ENCODE measurements at places on chromosomes 3 and 15.

DNA sequence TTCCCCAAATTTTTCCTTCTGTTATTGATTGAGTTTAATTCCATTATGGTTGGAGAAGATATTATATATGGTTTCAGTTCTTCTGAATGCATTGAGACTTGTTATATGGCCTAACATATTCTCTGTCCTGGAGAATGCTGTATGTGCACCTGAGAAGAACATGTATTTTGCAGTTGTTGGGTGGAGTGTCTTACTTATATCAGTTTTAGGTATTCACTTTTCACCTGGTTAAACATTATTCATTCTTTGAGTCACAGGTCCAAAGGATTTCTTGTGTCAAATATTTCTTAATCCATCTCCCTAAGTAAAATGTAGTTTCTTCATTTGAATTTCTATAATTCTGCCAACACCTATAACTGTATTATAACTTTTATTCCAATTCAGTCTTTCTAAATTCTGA, 17.8 kb downstream of the ACKR2 start:
- DNase-seq, result no peak

GRCh38 chr3:174156200-174156599, 702.9 kb upstream of the NAALADL2 start:
- no peak for DNase-seq

DNA sequence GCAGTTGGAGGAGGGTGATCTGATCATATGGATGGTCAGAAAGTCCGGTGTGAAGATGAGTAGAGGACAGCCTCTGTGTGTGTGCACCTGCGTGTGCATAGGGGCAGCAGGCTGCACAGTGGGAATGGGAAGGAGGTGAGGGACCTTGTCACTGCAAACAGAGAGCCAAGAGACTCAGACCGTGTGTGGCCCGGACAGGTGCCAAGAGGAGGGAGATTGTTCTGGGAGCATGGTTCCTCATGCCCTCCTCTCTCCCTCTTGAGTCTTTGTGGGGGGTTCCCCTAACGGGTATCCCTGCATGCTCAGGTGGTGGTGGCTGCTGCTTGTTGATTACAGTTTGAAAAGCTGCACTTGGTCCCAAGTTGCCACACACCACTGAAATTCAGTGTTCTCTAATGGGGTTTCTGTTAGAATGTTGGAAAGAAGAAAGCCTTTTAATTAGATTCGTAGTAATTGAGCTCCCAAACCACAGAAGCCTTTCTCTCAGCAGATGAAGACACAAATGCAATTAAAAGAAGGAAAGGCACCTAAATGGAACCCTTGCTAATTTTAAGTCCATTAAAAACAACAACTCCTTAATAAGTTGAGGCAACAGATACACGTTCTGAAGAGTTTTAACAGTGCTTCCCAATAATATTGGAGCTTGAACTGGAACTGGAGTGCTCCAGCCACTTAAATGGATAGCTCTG, 68.9 kb downstream of the CHRNA7 start:
- DNase-seq, result no peak

DNA sequence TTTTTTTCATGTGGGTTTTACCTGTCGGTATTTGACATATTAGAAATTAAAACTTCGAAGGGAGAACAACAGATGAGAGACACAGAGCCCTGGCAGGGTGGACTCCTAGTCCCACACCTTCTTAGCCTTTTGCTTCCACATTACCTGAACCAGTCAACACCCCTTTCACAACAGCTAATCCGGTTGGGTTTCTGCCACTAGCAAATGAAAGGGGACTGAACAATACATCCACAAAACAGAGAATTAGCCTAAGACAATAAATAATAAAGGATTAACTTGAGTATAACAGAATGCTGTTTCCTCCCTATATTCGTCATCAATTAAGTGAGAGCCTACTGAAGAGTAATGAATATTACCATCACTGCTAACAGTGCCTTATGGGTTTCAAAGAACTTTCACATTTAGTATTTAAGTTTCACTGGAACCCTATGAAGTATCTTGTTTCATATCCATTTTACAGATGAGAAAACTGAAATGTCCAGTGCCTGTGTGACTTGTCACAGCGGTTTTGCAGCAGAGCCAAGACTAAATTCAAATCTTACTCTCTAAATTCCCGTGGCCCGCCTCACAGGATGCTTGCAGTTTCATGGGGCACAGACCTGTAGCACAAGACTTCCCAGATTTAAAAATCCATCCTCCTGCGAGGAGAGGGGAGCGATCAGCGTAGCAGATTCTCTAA, 1.0 kb upstream of the RAB8B start:
- DNase-seq, result peak; percentile 34

GRCh38 chr15:68368731-68369435, 63.1 kb downstream of the ITGA11 start:
- no peak for DNase-seq

DNA sequence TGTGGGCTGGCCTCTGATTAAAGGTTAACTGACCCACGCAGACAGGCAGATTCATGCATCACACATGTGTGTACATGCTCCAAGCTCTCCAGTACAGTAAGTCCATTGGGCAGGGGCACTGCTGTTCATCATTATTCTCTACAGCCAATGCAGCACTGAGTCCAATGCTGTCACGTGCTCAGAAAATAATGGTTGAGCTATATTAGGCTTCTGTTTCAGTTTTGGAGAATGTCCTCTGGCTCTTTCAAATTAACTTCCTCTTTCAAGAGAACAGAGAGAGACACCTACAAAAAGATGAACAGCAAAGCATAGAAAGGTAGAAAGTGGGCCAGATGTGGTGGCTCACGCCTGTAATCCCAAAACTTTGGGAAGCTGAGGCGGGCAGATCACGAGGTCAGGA, 202.6 kb downstream of the MEX3B start:
- no peak for DNase-seq

GRCh38 chr3:101873619-101874018, 24.3 kb downstream of the NFKBIZ start:
- DNase-seq, result no peak
